ENCODE measurements at places on chromosomes 1 and 21. TPM values are rescaled to one million over a fixed set of nuclear protein-coding genes. Genes with fewer than 3 reads are reported as not detected.

- DNase-seq = no peak
- H3K27ac ChIP-seq = peak overlapping the region; percentile 62
- peaks cover 23% of the 10 kb centered on the region for H3K4me1 ChIP-seq
- H3K36me3 ChIP-seq = peaks cover 2% of the 10 kb centered on the region
- no peak overlapping the region for H3K4me3 ChIP-seq
- H3K27me3 ChIP-seq = no peaks in the 10 kb centered on the region
Measured at GRCh38 chr1:44326821-44327465, 28.1 kb downstream of the ERI3 start.

DNA sequence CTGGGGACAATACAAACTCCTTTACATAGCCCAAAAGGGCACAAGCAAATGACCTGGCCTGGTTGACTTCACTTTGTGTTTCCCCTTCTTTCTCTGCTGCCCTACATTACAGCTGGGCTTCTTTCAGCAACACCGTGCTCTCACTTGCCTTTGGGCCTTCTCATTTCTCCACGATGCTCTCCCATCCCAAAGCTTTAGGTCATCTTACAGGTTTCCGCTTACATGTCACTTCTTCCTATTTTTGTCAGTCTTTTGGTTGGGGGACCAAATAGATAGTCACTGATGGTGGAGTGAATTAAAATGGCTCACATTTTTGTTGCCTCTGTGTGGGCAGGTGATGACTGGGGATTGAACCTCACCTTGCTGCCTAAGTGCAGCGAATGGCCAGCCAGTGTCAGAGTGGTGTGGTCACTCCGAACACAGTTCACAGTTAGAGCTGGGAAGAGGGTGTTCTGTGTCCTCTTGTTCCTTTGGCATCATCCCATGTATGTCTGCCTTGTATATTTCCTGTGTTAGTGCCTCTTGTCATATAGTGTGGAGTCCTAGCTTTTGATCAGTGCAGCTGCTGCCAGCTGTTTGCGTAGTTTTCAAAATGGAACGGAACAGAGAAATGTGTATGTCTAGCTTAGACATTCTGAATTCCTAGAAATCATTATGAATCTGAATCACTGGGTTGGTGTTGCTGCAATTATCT lies 134.8 kb downstream of the NOS1AP start:
- H3K36me3 ChIP-seq = no peaks in the 10 kb centered on the region
- peaks cover 6% of the 10 kb centered on the region for H3K4me1 ChIP-seq
- H3K27ac ChIP-seq = no peak overlapping the region
- no peak for DNase-seq
- H3K27me3 ChIP-seq = no peaks in the 10 kb centered on the region

The SGIP1 gene
- 16.2 TPM for total RNA-seq

The RC3H1 gene
- total RNA-seq = 36.0 TPM

DNA sequence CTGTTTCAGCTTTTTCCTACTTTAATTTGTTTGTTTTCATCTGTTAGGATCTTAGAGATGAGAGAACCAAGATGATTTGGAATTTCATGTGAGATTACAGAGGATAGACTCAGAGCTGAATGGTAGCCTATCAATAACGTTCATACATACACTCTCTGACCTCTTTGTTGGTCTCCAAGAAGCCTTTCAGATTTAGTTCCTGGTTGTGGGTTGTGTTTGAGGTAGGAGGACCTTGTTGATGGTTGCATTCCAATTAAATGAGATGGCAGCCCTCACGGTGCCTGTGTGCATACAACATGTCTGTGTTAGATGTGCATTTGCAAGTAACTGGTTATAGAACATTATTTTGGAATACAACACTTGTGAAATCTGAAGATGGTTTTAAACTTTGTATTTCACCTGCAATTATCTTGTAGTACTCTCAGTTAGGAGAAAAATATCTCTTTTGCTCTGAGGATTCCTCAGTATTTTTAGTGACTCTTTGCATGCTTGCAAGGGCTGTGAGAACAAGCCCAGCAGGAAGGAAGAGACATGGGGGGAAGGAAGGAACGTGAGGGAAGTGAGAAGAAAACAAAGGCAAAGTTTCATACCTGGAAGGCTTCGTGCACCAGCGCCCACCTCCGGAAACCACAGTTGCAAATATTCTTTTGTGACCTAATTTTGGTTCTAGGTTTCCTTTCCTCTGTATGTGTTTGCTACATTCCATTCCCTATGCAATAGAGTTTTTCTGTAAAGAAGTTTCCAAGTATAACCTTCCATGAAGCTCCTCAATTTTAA lies 291.8 kb downstream of the DISC1 start:
- no peaks in the 10 kb centered on the region for H3K36me3 ChIP-seq
- H3K27me3 ChIP-seq = no peaks in the 10 kb centered on the region
- no peak for DNase-seq

- no peak overlapping the region for H3K27ac ChIP-seq
- H3K4me3 ChIP-seq = no peak overlapping the region
- H3K4me1 ChIP-seq = peaks cover 43% of the 10 kb centered on the region
- no peaks in the 10 kb centered on the region for H3K27me3 ChIP-seq
- no peak for DNase-seq
Measured at GRCh38 chr1:87346130-87346814, 17.6 kb downstream of the LMO4 start.

GRCh38 chr1:193519922-193520321 lies 333.5 kb upstream of the B3GALT2 start:
- H3K27ac ChIP-seq = no peak overlapping the region
- H3K4me1 ChIP-seq = no peaks in the 10 kb centered on the region
- no peaks in the 10 kb centered on the region for H3K27me3 ChIP-seq
- DNase-seq = no peak
- no peak overlapping the region for H3K4me3 ChIP-seq

DNA sequence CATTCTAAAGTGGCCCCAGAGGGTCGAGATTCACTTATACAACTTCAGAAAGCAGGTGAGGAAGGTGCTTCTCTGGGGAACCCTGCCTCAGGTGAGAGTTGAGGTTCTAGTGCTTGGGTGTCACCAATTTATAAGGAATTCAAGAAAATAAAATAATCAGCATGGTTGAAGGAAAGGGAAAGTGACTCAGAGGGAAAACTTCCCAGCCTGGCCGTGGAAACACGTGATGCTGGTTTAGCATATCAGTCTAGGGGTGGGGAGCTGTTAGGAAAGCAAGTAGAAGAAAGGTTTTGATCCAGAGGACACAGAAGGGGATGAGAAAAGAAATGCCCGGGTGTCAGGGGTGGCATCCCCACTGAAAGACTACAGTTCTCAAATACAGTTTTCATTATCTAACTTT lies 37.7 kb upstream of the TMEM125 start:
- H3K36me3 ChIP-seq = no peaks in the 10 kb centered on the region
- H3K4me3 ChIP-seq = no peak overlapping the region
- peaks cover 22% of the 10 kb centered on the region for H3K4me1 ChIP-seq
- H3K27ac ChIP-seq = no peak overlapping the region

DNA sequence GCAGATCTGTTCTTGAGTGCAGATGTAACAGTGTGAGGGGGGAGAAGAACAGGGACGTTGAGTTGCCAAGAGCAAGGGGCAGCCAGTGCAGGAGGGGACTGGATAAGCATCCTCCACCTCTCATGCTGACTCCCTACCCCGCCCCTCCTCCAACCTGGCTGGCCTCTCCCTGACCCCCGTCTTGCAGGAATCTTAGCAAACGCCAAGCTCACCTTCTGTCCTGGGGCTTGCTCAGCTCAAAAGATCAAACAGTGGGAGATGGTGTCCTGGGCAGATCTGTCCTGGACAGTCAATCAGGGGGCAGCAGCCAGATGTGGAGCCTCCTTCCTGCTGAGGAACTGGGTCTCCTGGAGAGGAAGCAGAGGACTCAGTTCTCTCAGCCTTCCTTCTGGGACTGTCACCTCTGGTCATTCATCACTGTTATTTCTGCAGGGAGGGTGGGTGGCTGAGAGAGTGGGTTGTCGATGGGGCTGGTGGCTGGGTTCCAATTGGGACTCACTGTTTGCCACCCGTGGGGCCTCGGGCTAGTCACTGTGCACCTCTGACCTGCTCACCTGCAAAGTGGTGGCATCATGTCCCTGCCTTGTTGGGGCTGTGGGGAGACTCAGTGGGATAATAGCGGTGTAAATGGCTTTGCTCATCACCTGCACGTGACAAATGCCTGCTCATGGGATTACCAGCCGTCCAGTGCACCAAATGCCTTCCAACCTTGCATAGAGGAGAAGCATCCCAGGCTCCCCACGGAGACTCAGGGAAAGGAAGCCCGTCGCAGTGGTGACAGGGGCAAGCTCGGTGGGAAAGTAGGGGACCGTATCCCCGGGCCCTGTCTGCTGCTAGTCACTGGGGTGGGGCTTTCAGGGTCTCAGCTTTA lies 154.4 kb downstream of the PTPRU start:
- no peaks in the 10 kb centered on the region for H3K27me3 ChIP-seq
- DNase-seq = no peak
- no peak overlapping the region for H3K4me3 ChIP-seq
- H3K27ac ChIP-seq = no peak overlapping the region

GRCh38 chr1:185631843-185632242 lies 102.3 kb upstream of the HMCN1 start:
- H3K27ac ChIP-seq = no peak overlapping the region
- no peaks in the 10 kb centered on the region for H3K27me3 ChIP-seq
- no peak overlapping the region for H3K4me3 ChIP-seq
- H3K4me1 ChIP-seq = no peaks in the 10 kb centered on the region
- DNase-seq = no peak

GRCh38 chr1:190168893-190169280 lies 308.8 kb downstream of the BRINP3 start:
- no peak overlapping the region for H3K27ac ChIP-seq
- no peak for DNase-seq
- no peaks in the 10 kb centered on the region for H3K36me3 ChIP-seq
- H3K27me3 ChIP-seq = no peaks in the 10 kb centered on the region

- no peaks in the 10 kb centered on the region for H3K27me3 ChIP-seq
- no peak overlapping the region for H3K27ac ChIP-seq
- no peak for DNase-seq
- no peaks in the 10 kb centered on the region for H3K4me1 ChIP-seq
- no peak overlapping the region for H3K4me3 ChIP-seq
Measured at GRCh38 chr21:39258207-39258606, 55.2 kb downstream of the BRWD1 start.

Measured in esophagus muscularis mucosa (tissue), 4 donors.